ENCODE measurements at places on chromosomes 4 and X. TPM values are rescaled to one million over a fixed set of nuclear protein-coding genes. Genes with fewer than 3 reads are reported as not detected.

The PNPLA4 gene
- total RNA-seq: 13.0 TPM

The EDNRA gene
- 0.30 TPM for total RNA-seq

The GATA1 gene
- not detected for total RNA-seq

The CLCN4 gene
- total RNA-seq: 4.0 TPM

The SORBS2 gene
- 0.89 TPM for total RNA-seq

The PRPS2 gene
- total RNA-seq: 52.4 TPM

The DDX3X gene
- total RNA-seq: 220 TPM

The CXCL1 gene
- 4.3 TPM for total RNA-seq

Data from A549 treated with dexamethasone at 1 μM for 4 hours (cell line).